Endodermal cell (in vitro differentiated cells): ENCODE measurements at places on chromosomes 11 and 22.

- peak; percentile 68 for DNase-seq
These were observed 525 bp downstream of the BIK start for GRCh38 chr22:43110927-43111623.

- no peak for DNase-seq
These were observed 75.7 kb upstream of the PITPNB start for GRCh38 chr22:27994481-27995331.

DNA sequence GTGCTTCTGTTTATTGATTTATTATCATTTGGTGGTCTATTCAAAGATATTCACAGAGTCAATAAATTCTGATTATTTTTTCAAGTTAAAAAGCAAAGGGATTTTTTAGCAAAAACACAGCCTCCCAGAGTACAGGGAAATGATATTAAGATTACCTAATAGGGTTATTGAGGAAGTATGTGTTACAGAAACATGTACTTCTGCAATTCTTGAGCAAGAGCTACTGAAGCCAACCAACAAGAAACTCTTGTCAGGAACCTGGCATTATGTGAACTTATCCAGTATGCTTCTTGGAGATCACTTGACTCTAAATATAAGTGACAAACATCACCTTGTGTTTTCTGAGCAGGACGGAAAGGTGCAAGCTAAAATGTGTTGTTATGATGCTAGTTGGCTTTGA is 42.0 kb upstream of the CARD18 start:
- no peak for DNase-seq

DNA sequence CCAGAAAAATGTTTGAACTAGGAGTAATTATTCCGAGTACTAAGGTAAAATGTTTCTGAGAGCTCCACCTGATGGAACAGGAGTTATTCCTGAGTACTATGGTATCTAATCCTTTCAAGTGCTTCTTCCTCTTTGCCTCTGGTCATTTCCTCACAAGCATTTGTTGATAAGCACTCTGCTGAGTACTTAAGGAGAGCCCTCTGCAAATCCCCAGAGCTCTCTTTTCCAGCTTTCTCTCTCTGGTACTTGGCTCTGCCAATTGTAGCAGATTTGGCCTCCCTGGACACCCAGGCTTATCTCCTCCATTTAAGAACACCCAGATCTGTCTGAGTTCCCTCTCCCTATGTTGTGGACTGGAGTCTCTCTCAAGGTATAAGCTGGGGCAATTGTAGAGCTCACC is 457.0 kb downstream of the MN1 start:
- DNase-seq = no peak

GRCh38 chr22:42796081-42796480 is 61.0 kb downstream of the ARFGAP3 start:
- peak; percentile 22 for DNase-seq

DNA sequence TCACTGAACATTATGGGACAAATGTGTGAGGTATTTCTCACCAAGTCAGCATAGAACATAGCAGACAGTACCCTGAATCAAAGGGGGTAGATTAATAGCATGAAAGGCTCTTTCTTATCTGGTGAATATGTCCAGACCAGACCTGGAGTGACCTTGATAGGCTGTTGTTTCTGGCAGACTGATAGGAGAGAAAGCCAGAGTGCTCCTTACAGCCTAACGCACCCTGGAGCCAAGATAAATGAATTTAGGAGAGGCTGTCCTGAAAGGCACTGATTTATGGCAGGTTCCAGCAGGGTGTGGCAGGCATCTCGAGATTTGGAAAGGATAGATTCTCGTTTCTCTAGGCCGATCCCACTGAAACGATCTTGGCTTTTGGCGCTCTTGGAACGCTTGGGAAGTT is 204.6 kb downstream of the DBX1 start:
- DNase-seq = no peak

- peak; percentile 76 for DNase-seq
These were observed 14.5 kb downstream of the CTNND1 start for GRCh38 chr11:57776031-57776521.

GRCh38 chr11:64826578-64827450 is 16.5 kb upstream of the MEN1 start:
- DNase-seq = peak; percentile 79

DNA sequence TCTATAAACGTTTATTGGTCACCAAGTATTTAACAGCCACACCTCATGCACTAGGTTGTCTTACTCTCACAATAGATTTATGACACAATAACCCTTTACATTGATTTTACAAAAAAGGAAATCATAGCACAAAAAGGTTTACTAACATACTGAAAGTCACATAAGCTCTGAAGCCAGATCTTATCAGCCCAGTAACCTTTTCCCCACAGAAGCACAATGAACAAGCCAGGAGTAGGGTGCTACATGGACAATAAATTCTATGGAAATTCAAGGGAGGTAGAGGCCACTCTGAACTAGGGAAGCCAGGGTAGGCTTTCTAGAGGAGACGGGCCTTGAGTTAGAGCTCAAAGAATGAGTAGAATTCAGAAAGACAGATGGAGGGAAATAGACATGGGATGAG is 633.5 kb upstream of the CADM1 start:
- no peak for DNase-seq

DNA sequence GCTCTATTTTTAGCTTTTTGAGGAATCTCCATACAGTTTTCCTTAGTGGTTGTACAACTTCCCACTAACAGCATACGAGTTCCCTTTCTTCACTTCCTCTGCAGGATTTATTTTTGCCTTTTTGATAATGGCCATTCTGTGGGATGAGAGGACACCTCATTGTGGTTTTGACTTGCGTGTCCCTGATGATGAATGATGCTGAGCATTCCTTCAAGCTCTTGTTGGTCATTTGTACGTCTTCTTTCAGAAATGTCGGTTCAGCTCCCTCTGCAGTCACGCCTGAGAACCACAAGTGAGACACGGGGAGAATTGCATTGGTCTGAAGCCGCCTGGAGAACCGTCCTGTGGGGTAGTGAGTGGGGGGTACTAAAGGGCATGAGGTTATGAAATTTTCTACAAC is 2.0 kb upstream of the KRTAP5-10 start:
- DNase-seq = peak; percentile 82

DNA sequence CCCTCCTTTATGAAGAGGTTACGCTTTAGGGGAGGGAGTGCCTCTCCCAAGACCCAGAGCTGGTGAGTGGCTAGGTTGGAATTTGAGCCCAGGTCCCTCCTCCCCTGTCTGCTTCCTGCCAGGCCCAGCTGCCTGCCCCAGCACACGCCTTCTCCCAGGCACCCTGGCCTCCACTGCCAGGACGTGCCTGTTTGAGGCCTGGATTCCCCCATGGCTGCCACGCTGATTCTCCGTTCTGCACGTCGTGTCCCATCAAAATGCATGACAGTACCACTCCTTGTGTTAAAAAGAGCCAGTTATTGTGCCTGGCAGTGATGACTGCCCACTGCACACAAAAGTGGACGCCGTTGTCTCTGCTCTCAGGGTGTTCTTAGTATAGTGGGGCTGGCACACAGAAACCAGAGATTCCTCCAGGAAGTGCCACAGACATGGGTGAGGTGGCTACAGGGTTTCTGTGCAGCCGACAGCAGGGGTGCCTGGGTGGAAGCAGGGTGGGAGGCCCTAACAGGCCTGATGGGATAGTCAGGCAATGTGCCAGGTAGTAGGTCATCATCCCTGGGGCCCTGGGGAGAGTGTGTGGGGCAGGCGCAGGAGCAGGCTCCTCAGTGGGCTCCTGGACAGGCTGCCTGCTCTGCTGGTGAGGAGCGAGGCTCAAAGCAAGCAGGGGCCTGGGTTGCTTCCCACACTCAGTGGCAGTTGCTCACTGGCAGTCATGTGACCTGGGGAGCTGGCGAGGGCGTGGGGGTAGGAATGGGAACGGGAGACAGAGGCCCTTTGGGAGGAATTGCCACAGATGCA is 24.2 kb downstream of the MED15 start:
- DNase-seq = peak; percentile 74

- peak; percentile 95 for DNase-seq
These were observed at the start of gene CLTCL1 for GRCh38 chr22:19291580-19292457. Gene CLTCL1, minus strand, starts transcription at chr22:19291719. Its CDS starts 78 bp downstream, at chr22:19291641.

DNA sequence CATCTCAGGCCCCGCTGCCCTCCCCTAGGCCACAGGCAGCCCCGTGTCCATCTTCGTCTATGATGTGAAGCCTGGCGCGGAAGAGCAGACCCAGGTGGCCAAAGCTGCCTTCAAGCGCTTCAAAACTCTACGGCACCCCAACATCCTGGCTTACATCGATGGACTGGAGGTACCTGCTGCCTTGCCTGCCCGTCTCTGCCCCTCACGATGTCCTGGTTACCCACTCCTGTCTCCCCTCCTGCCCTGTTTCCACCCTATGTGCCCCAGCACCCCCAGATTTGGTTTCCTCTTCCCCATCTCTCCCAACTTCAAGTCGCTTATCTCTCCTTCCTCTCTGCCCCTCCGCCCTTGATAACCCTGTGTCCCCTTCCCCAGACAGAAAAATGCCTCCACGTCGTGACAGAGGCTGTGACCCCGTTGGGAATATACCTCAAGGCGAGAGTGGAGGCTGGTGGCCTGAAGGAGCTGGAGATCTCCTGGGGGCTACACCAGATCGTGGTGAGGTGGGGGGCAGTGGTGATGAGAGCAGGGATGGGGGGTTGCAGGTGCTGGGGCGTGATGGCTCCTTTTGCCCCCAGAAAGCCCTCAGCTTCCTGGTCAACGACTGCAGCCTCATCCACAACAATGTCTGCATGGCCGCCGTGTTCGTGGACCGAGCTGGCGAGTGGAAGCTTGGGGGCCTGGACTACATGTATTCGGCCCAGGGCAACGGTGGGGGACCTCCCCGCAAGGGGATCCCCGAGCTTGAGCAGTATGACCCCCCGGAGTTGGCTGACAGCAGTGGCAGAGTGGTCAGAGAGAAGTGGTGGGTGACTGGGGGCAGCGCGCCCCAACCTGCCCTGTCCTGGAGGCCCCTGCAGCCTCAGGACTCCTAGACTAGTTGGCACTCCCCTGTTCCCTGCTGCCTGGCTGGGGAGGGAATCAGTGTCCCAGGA is 930 bp downstream of the SCYL1 start:
- DNase-seq = no peak

GRCh38 chr22:33242078-33242477 is 183.9 kb upstream of the SYN3 start:
- DNase-seq = no peak

- DNase-seq = no peak
These were observed 296.9 kb downstream of the BRD1 start for GRCh38 chr22:49530671-49531367.

GRCh38 chr11:29679996-29680395 is 336.8 kb downstream of the KCNA4 start:
- no peak for DNase-seq

DNA sequence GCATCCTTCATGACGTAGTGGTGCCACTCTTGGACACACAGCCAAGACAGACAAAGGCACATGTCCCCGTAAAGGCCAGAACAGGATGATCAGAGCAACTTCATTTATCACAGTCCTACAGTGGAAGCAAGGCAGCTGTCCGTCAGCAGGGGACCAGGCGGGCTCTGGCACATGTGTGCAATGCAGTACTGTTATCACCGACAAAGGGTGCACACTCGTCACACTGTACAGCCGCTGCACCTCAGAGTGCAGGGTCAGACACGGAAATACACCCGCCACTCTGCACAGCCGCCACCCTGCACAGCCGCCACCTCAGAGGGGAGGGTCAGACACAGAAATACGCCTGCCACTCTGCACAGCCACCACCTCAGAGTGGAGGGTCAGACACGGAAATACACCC is 13.4 kb upstream of the IL17REL start:
- no peak for DNase-seq
